ENCODE measurements at places on chromosomes 2 and 18.
A peak's percentile ranks its signal among the peaks of the same experiment; 100 is the strongest.

DNA sequence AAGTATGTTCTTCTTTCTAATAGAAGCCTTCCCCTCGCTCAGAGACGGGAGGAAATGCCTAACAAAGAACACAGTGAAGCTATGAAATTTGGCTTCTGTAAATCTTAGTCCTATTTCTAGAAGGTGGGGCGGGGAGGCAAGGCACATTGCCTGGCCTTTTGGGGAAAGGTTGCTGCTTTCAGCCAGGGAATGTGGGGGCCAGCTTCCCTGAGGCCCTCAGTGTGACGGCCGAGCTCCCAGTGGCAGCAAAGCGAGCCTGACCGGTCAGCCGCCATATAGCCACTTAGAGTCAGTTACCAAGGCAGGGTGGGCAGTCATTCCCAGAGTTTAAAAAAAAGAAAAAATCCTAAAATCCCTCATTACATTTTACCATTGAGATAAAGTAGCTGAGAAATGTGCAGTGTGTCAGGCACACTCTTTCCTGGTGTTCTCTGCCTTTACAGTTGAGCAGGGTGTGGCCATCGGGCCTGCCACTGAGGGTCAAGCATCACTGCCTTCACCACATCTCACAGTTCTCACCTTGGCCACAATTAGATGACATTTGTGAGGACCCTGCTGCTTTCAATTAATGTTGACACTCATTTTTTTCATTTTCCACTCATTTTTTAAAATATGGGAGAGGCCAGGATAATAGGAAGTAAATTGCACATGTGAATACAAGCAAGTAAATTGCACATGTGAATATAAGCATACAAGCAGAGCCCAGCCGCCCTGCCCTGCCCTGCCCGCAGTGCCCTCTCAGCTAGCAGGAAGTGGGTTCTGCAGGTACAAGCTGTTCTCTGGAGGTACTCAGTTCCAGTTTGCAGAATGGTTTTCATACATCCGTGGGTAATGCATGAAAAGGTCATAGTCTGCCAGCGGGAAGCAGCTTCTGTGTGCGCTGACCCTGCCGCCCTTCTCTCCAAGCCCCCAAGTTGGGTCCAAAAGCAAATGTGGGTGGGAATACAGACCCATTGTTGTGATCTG lies 76.9 kb downstream of the WDSUB1 start:
- DNase-seq, result no peak

DNA sequence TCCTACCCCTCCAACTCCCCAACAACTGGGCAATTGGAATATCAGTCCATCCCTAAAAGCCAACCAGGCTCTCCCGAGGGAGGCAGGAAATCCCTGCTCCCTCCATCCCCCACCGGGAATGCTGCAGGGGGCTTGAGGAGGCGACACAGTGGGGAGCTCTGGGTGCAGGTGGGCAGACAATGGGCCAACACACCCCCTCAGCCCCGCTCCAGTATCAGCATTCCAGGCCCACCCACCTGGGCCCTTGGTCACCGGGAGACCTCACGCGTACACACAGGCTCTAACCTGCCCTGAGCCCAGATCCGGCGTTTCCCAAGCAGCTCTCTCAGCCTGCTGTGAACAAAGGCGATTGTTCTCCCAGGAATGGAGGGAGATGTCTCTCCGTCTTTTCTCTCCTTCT lies 37.6 kb upstream of the FZD7 start:
- DNase-seq, result no peak

DNA sequence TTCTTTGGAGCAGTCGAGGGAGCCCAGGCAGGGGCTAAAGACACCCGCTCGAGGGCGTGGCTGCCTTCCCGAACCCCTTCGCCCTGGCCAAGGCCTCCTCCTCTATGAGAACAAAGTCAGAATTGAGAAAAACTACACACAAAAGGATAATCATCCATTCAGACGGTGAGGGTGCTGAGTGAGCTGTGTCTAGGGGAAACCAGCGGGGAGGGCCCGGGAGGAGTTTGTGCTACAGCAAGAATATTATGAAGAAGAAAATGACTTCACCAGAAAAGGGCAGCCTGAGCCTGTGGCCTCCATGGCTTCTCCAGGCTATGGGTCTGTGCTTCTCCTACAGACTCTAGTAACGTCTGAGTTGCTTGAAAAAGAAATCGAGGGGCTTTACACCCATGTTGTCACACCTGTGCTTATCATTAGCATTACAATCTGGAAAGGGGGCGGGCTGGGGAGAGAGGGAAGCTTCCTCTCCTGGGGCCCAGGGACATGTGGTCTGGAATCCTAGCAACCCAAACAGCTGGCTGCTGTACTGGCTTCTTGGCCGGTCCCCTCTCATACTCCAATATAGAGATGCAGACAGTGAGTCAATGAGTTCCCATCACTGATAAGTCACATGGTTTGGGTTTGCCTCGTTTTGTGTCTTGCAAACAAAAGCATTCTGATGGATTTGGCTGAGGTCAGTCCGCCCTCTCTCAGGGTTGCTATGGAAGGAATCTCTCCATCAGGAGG lies 52.0 kb upstream of the ARL4C start:
- no peak for DNase-seq

DNA sequence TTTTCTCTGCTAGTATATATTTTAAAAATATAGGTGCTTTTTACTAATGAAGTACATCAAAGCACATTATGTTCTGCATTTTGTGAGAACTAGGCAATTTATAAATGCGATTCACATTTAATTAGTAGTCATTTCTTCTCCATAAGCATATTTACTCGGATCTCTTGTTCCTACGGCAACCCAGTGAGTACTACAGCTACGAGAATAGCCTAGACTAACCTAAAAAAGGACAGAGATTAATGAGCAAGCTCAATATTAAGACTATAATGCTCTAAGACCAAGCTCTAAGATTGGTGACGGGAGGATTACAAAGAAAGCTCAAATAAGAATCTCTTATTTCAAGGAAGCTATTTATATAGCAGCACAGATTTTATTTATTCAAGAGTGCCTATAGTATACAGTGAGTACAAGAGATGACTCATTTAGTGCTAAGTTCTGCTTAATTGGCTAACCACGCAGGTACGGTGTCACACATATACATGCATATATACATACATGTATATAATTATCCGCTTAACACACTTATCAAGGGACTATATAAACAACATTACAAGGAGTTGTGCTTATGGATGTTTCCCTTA lies 364.7 kb downstream of the GPD2 start:
- DNase-seq, result peak; percentile 74

DNA sequence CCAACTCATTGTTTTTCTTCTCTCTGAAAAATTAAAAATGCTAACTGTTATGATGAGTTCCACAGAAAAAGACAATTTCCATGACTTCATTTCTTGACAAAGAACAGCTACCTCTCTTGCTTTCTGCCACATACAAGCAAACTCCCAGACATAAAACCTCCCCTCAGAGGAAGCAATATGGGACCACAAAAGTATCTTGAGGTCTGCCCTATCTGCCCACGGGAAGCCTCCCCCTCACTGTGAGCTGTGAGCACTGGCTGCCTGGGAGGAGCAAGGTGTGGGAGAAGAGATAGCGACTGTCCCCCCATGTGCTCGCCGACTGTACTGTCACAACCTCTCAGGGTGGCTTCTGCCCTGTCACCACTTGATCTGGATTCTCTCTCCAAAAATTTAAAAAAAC lies 69.7 kb upstream of the NRP2 start:
- no peak for DNase-seq

- DNase-seq, result no peak
Measured at GRCh38 chr18:8814206-8814605, 108.8 kb downstream of the MTCL1 start.

- no peak for DNase-seq
Measured at GRCh38 chr2:132606649-132607048, 63.4 kb downstream of the LYPD1 start.

Data from HAP-1 (cell line).